ENCODE measurements at places on chromosomes 13 and 19.

GRCh38 chr19:49552749-49553148 is 24.9 kb downstream of the RCN3 start:
- DNase-seq: no peak

DNA sequence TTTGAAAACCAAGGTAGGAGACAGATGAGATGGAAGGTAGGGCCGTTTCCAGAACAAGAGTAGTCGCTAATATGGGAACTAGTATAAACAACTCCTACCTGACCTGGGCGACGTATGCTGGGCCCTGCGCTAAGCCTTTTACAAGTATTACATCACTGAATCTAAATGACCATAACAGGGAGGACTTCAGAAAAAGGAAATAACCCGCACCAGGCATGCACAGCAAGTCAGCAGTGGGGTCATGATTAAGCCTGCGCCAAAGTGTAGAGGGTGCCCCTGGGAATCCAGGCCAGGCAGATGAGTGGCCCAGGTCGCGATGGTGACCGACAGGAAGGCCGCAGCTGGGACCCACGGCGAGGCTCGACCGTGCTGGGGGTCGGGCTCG is 613 bp downstream of the ATP13A1 start:
- no peak for DNase-seq

DNA sequence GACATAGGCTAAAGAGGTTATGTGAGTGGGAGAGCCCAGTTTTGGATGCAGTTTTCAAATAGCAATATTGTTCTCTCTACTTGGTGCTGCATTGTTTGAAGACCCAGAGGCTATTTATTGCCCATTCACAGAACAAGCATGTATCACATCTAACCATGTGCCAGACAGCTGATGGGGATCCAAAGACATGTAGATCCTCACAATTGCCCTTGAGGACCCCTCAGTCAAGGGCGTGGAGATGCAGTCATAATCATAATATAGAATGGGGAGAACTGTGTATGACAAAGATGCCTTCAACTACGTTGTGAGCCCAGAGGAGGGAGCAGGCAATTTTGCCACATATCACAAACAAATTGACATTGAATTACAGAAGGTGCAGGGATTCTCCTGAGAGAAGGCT is 70.5 kb downstream of the NHLRC3 start:
- no peak for DNase-seq

- DNase-seq: no peak
Observed at GRCh38 chr13:110635405-110636002, 20.2 kb downstream of the NAXD start.

Measured in AG04449 (cell line).